ENCODE measurements at places on chromosomes 4 and X.
A peak's percentile ranks its signal among the peaks of the same experiment; 100 is the strongest.

GRCh38 chrX:88940904-88941303 lies 193.9 kb downstream of the CPXCR1 start:
- DNase-seq: no peak

GRCh38 chr4:2842687-2843262 lies 869 bp upstream of the ADD1 start:
- no peak for DNase-seq

DNA sequence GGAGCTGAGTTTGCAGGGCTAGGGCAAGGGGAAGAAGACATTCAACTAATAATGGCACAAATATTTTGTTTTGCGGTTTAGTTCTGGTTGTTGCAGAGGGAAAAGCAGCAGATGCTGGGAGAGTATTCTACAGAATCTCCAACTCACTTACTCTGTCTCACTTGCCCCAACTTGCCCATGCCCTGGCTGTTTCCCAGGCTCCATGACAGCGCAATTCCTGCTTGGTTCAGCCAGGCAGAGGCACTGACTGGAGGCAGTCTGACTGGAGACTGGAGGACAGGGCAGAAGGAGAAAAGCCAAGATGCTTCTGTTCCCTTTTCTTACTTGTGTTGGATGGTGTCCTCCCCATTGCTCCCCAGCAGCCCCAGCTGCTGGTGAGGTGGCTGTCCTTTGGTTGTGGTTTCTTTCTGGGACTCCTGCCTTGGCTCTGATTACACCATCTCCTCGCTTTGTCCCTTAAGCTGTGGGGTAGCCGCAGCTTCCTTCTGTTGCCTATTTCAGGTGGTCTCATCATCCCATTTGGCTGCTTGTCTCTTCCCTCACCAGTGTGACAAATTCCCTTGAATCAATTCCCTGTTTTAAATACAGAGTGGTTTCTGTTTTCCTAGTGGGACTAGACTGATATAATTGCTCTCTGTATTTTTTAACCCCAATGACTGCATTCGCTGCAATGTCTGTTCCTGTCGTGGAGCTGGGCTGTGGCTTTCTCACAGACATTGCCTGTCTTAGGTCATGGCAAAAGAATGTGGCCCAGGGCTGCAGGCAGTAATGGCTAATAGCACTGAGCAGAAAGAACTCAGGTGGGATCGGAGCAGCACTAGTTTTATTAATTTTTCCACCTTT lies 24.2 kb upstream of the RASL11B start:
- DNase-seq: no peak

DNA sequence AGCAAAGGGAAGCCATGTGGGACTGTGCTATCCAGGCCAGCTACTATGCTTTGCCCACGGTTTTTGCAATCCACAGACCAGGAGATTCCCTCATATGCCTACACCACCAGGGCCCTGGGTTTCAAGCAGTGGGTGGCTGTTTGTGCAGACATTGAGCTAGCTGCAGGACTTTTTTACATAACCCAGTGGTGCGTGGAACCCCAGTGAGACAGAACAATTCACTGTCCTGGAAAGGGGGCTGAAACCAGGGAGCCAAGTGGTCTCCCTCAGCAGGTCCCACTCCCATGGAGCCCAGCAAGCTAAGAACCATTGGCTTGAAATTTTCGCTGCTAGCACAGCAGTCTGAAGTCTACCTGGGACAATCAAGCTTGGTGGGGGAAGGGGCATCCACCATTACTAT lies 959.9 kb downstream of the FSTL5 start:
- no peak for DNase-seq

- DNase-seq: no peak
Measured at GRCh38 chr4:100461807-100462605, 55.8 kb downstream of the EMCN start.

- no peak for DNase-seq
Measured at GRCh38 chr4:25423548-25423947, 46.5 kb downstream of the ANAPC4 start.

DNA sequence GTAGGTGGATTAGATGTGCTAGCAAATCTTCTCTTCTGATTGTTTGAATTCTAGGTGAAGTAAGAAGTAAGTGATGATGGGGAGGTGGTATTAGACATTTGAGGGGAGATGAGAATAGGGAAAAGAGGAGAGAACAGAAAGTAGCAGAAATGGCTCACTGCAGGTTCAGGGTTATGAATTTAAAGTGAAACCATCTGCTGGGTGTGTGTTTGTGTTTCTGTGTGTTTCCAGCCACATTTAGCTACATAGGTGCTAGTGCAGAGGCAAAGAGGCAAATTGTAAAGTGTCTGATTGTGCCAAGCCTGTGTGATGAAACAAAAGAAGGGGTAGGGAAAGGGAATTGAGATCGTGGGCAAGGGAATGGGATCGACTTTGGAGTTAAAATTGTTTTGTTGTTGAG lies 50.6 kb downstream of the ZFX start:
- no peak for DNase-seq

DNA sequence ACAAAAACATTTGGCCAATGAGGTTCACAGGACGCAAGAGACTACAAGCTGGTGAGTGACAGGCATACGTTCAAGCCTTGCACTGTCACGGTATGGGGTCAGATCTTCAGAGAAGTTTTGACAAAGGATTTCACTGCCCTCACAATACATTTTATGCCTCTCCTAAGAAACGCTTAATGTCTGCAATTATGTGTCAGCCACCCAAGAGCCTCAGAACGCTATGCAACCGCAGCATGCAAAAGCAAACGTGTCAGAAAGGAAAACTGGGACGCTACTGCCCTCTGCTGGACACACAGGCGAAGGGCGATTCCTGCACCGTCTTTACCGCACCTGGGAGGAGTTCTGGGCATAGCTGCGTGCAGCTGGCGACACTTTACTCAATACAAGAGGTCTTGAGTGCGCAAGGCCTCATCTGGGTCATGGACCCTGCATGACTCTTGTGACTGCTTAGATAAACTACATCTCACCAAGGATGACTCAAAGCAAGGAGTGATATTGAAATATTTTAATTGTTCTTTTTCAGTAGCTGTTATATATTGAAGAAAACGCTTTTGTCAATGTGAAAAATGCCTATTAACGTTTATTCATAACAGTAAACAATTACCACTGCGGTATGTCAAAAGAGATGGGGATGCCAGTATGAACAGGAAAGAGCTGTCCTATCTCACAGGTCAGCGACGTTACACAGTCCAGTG lies 147.6 kb upstream of the FRG1 start:
- DNase-seq: peak; percentile 45

- no peak for DNase-seq
Measured at GRCh38 chr4:29319663-29320340, 1400.4 kb upstream of the PCDH7 start.

GRCh38 chr4:124937993-124938392 lies 225.5 kb upstream of the ANKRD50 start:
- DNase-seq: no peak

GRCh38 chr4:174928575-174929253 lies 10.6 kb downstream of the ADAM29 start:
- no peak for DNase-seq

- no peak for DNase-seq
Measured at GRCh38 chrX:34140816-34141215, 8.7 kb upstream of the FAM47A start.

DNA sequence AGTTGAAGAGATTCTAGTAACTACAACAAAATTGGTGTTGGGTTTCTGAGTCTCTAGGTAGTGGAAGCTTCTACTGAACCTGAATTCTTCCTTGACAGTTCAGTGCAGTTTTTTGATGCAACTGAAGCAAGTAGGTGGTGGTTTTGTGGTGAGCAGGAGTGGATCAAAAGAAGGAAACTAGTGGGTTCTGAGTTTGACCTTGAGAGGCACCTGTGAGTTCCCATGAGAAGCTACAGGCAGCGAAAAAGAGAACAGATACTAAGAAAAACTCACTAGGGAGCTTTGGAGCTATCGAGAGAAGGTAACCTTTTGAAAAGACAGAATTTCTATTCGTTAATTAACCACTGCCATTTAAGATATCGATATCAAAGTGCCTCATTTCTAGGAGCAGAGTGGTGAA lies 145.2 kb downstream of the PDHA2 start:
- no peak for DNase-seq

All from NCI-H2029 treated with DMSO at 0.1 percent for 48 hours (cell line).